ENCODE measurements at places on chromosomes 6 and 20. TPM values are rescaled to one million over a fixed set of nuclear protein-coding genes. Genes with fewer than 3 reads are reported as not detected.
A peak's percentile ranks its signal among the peaks of the same experiment; 100 is the strongest.

- no peak for DNase-seq
Measured at GRCh38 chr6:124996411-124996810, 34.2 kb downstream of the RNF217 start.

DNA sequence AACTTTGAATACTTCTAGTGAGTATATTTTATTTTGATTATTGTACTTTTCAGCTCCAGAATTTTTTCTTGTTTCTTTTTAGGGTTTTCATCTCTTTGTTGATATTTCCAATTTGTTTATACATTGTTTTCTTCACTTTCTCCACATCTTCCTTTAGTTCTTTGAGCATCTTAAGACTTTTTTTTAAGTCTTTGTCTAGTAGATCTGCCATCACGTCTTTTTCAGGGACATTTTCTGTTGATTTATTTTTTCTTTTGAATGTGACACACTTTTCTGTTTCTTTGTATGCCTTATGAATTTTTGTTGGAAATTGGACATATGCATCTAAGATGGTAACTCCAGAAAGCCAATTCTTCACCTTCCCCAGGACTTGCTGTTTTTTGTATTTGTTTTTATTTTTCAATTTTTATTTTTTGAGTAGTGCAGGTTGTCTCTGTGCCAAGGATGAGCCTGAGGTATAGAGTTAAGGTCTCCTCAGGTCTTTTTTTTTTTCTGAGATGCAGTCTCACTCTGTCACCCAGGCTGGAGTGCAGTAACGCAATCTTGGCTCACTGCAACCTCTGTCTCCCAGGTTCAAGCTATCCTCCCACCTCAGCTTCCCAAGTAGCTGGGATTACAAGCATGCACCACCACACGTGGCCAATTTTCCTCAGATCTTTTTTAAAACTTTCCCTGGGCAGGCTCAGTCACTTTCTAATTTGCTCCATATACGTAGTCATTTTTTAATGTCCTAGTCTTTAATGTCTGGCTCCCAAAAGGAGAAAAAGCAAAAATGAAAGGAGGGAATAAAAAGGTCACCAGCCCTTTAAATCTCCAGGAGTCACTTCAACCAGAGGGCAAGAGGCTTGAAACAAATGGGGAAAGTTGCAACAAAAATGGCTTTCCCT lies 6.7 kb upstream of the CMTR1 start:
- DNase-seq: no peak

- DNase-seq: no peak
Measured at GRCh38 chr6:34953061-34954025, 64.3 kb downstream of the ANKS1A start.

GRCh38 chr6:110930781-110931180 lies 27.7 kb upstream of the GTF3C6 start:
- no peak for DNase-seq

GRCh38 chr6:45021676-45022075 lies 306.5 kb upstream of the RUNX2 start:
- no peak for DNase-seq

GRCh38 chr20:14235355-14235754 lies 102.1 kb downstream of the FLRT3 start:
- no peak for DNase-seq

- no peak for DNase-seq
Measured at GRCh38 chr6:113565306-113565705, 291.8 kb upstream of the MARCKS start.

DNA sequence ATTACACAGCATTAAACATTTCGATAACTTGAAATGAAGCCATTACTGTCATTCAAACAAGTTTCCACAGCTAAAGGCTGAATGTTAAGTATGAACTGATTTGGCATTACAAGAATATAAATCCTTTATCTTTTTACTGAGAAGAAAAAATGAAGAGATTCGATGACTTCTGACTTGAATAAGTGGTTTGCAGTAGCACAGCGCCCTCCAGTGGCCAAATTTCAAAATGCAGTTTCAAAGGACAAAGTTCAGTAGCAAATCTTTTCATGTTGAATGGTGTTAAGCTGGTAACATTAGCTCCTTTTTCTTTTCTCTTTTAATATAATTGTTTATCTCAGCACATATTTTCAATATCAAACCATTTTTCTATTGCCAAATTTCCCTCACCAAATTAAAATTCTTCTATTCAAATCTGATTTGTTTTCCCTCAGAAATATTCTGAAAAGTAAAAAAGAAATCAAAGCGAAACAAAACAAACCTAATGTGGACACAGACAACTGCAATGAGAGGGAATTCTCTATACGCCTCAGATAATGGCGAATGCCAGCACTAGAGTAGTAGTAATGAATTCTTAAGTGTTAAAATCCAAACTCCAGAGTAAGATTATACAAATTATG lies 145.7 kb downstream of the BTBD9 start:
- peak; percentile 60 for DNase-seq

GRCh38 chr6:110544472-110544871 lies 68.1 kb upstream of the SLC22A16 start:
- DNase-seq: no peak

DNA sequence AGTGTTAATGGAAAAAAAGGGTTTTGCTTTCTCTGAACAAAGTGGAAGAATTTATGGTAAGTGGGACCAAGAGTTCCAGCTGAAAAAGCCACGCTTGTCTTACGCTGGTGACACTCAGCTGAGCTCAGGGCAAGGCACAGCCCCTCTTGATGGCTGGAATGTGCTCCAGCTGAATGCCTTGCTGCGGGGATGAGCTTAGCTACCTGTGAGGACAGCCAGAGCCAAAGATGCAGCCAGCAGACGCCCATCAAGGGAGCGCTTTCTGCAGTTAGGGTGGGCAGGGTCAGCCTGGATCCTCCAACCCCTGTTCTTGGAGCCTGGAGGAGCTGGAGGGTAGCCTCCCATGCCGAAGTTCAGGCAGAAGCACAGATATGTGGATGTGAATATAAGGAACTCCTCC lies 191.4 kb downstream of the SCP2D1 start:
- no peak for DNase-seq

PRPH2 gene
- polyA plus RNA-seq: 2.1 TPM

NUS1 gene
- polyA plus RNA-seq: 53.7 TPM

CST5 gene
- polyA plus RNA-seq: 0.44 TPM

XKR7 gene
- 0.26 TPM for polyA plus RNA-seq

All from right renal pelvis (tissue), 4 donors.